ENCODE measurements at places on chromosomes 3 and 15.

DNA sequence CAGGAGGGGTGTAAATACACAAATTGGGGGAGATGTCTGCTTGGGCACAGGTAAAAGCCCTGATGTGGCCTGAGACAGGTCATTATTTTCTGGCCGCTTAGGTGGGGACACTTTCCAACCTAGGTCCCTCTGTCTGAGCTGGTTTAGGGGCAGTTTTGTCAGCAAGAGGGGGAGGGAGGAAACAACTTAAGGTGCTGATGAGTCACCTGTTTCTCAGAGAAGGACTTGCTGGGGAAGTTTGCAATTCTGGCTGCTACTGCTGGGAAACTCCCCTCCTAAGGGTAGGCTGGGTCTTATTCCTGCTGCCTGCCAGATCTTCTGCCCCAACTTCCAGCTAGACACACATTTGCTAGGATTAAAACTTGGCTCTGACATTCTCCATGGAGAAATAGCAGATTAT is 4.8 kb upstream of the RHOV start:
- no peak for DNase-seq

DNA sequence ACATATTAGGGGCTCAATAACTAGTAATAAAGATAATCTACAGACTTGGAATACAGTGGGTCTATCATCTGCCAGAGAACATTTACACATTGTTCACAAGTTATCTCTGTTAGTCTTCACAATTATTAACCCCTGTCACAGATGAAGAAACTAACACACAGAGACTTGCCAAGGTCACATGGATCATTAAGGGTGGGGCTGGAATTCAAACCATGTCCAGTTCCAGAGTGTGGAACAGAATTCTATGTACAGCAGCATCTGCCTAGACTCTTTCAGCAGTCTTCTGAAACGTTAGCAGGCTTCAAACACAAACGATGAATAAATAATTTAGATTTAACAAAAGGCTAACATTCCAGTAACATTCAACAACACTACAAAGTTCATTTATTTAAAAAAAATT is 673.9 kb upstream of the NR2F2 start:
- no peak for DNase-seq

GRCh38 chr3:179760944-179761343 is 108.1 kb downstream of the USP13 start:
- peak; percentile 62 for DNase-seq

GRCh38 chr3:54028372-54028771 is 94.0 kb upstream of the CACNA2D3 start:
- no peak for DNase-seq

DNA sequence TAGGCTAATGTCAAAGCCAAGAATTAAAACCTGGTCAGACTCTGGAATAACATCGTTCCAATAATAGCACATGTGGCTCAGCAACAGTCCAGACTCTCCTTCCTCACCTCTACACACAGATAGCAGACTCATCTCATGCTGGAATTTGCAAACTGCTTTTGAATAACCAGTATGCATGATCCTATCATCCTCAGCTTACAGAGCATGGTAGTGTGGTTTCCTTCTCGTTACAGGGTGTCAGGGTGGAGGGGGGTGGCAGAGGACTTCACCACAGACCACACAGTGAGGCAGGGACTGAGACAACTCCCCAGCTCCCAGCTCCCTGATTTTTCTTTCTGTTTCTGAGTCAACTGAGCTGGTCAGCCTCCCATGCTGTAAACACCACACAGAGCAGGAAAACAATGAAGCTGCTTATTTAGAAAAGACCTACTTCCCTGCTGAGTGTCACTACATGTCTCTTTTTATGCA is 101.6 kb downstream of the RPL22L1 start:
- no peak for DNase-seq

DNA sequence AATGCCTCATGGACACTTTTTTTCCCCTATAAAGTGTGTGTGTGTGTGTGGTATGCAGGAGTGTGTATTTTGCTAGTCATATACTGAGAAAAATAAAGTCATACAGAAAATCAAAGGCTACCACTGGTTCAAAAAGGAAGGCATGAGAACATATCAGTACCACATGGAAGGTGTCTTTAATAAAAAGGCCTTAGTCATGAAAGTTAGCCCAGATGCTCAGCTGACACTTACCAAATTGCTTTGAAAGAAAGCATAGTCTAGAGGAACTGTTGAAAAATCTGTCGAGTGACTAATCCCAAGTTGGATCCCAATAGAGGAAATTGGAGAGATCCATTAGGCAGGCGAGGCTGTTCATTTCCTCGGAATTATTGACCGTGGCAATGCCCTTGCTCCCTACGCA is 432.9 kb upstream of the CFAP20DC start:
- DNase-seq: no peak

GRCh38 chr3:52246264-52246620 is 683 bp downstream of the PPM1M start:
- no peak for DNase-seq
